ENCODE measurements at places on chromosomes 5 and 9.

- no peak for DNase-seq
These were observed 414.1 kb upstream of the MEF2C start for GRCh38 chr5:89297066-89297465.

- peak; percentile 79 for DNase-seq
These were observed 2.1 kb upstream of the TTLL11 start for GRCh38 chr9:122095010-122095767.

DNA sequence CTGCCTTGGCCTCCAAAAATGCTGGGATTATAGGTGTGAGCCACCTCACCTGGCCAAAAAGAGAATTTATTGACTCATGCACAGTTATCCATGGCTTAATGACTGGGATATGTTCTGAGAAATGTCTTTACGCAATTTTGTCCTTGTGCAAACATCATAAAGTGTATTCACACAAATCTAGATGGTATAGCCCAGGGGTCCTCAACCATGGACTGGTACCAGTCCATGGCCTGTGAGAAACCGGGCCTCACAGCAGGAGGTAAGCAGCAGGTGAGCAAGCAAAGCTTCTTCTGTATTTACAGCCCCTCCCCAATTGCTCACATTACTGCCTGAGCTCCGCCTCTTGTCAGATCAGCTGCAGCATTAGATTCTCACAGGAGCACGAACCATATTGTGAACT lies 12.4 kb upstream of the SIL1 start:
- no peak for DNase-seq

DNA sequence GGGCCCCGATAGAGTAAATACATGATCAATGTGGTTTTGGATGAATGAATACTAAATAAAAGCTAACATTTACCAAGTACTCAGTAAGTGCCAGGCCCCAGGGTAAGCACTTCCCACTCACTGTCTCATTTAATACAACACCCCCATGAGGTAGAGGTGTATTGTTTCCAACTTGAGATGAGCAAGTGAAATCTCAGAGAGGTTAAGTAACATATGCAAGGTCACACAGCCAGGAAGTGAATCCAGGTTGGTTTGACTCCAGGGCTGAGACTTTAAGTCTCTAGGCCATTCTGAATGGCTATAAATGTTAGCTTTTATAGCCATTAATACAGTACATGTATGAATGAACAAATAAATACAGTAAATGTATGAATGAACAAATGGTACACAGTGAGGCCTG lies 39.4 kb downstream of the LHX2 start:
- DNase-seq, result no peak

GRCh38 chr9:37700131-37700530 lies 49.4 kb downstream of the FRMPD1 start:
- DNase-seq, result no peak

DNA sequence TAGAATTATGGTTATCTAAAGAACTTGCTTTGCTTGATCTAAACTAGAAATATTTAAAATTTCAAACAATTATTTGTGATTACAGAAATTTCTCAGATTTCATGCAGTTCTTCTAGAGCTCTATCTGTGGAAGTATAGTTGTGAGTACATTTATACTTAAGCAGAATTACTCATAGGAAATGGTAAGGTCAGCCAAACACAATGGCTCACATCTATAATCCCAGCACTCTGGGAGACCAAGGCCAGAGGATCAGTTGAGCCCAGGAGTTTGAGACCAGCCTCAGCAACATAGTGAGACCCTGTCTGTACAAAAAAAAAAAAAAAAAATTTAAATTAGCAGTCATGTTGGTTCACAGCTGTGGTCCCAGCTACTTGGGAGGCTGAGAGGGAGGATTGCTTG lies 71.0 kb downstream of the INVS start:
- peak; percentile 44 for DNase-seq

- peak; percentile 79 for DNase-seq
These were observed 38.8 kb upstream of the LIFR start for GRCh38 chr5:38595132-38595745.
